ENCODE measurements at places on chromosomes 4 and X. TPM values are rescaled to one million over a fixed set of nuclear protein-coding genes. Genes with fewer than 3 reads are reported as not detected.

Gene SPACA5
- polyA plus RNA-seq, result not detected

Gene TTC29
- polyA plus RNA-seq, result not detected

Gene PWWP3B
- 7.5 TPM for polyA plus RNA-seq

Gene ATP2B3
- polyA plus RNA-seq, result 4.4 TPM

Gene ZNF827
- 11.2 TPM for polyA plus RNA-seq

Gene SYP
- 240 TPM for polyA plus RNA-seq

Gene MTMR8
- polyA plus RNA-seq, result 2.1 TPM

Gene GRSF1
- 83.3 TPM for polyA plus RNA-seq

Gene CXCL3
- 1.1 TPM for polyA plus RNA-seq

Gene SLC30A9
- polyA plus RNA-seq, result 101 TPM

Gene RBPJ
- polyA plus RNA-seq, result 98.8 TPM

Gene SLAIN2
- 18.0 TPM for polyA plus RNA-seq

Gene CTAG1B
- polyA plus RNA-seq, result not detected

Gene PCDH10
- polyA plus RNA-seq, result 37.0 TPM

Gene PAGE1
- not detected for polyA plus RNA-seq

Gene SFRP2
- polyA plus RNA-seq, result 0.40 TPM

Gene IGSF1
- polyA plus RNA-seq, result 3.0 TPM

Gene USP17L26
- not detected for polyA plus RNA-seq

Gene CORIN
- 0.25 TPM for polyA plus RNA-seq

Gene GRXCR1
- polyA plus RNA-seq, result not detected

Gene NWD2
- 0.16 TPM for polyA plus RNA-seq

Gene SLC9B1
- polyA plus RNA-seq, result not detected

Gene RASL11B
- 2.1 TPM for polyA plus RNA-seq

Gene PDCL2
- not detected for polyA plus RNA-seq

Gene UCP1
- not detected for polyA plus RNA-seq

Gene SLC26A1
- polyA plus RNA-seq, result 1.1 TPM

Gene SYAP1
- polyA plus RNA-seq, result 14.4 TPM

Gene SRPK3
- not detected for polyA plus RNA-seq

Gene ZFP92
- not detected for polyA plus RNA-seq

Gene CT45A6
- polyA plus RNA-seq, result not detected

Gene TMEM31
- 1.0 TPM for polyA plus RNA-seq

Gene TRMT2B
- polyA plus RNA-seq, result 6.0 TPM
